ENCODE measurements at places on chromosomes 1 and 21.

- DNase-seq, result no peak
Observed at GRCh38 chr1:201544710-201545109, 5.8 kb downstream of the NAV1 start.

GRCh38 chr1:160357286-160358002 is 9.4 kb upstream of the NHLH1 start:
- DNase-seq, result no peak

- DNase-seq, result no peak
Observed at GRCh38 chr1:173545688-173546087, 57.2 kb downstream of the SLC9C2 start.

- DNase-seq, result no peak
Observed at GRCh38 chr1:221511797-221512196, 230.1 kb downstream of the DUSP10 start.

- DNase-seq, result no peak
Observed at GRCh38 chr1:111275780-111276433, 14.7 kb upstream of the CHIA start.

DNA sequence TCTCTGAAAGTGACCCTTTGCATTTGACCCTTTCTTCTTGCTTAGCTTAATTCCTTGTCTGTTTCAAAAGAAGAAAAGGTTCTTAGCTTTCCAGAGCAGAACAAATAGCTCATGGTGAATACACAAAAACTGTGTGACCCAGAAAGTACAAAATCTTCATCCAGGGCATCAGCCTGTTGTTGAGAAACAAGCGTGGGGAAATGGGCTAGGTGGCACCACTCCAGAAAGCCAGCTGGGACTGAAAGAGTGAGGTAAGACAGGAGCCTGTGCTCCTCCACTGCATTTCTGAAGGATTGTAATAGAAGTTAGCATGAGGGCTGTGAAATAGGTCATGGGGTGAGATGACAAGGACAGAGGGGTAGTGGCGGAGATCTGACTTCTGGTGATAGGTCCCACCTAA is 45.8 kb downstream of the CYP2J2 start:
- DNase-seq, result no peak

DNA sequence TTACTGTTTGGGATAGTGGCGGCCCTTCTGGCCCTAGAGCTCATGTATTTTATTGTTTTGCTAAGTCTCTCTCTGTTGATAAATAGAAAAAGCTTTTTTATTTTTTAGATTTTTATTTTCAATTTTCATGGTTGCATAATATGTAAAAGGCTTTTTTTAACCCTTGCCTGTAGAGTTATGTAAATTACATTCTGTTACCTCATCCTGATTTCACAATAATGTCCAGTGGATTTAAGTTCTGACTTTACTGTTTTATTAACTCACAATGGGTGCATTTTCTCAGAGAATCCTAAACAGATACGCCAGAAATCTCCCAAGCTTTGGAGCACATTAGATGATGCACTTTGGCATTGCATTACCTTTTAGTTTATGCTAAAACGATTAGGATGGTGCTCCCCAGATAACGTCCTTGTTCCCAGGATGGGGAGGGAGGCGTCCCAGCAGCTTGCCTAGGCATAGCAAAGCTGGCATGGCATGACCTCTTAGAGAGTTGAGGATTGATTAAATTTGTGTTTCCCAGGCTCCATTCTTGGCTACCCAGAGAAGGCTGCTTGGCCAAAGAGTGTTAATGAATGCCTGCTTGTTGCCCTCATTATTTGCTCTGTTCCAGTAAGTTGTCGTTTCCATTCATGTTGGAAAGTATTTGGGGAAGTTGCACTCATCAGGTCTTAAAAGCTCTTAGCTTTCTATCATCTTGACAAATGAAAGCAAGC is 17.1 kb downstream of the UTP25 start:
- no peak for DNase-seq

DNA sequence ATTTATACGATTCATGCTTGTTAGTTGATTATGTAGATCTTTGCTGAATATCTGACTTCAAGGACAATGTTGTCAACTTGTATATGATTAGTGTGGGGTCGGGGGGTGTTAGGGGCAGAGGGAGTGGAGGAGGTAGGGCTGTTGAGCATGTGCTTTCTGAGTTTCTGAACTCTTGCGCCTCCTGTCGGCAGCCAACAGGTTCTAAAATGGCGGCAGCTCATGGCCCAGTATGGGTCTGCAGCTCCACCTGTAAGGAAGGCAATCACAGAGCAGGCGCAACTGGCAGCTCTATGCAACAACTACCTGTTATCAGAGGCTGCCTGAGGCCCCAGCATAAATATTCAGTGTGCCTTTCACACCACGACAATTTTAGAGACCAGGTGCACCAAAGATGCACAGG is 205.8 kb upstream of the PLXNA2 start:
- no peak for DNase-seq

DNA sequence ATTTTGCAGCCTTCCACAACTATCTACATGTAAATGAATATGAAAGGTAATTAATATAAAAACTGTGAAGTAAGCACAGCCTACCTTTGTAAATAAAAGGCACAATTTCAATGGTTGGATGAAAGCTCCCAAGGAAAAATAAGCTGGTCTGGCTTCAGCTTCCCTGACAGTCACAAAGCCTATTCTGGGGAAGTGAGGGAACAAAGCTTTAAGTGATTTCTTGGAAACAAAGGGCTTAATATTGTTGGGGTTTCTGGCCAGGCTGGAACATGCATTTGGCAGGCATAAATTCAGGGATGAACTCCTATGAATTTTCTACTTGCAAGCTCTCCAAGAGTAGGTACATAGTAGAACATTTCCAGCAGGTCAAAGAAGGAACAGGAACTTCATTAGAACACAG is 17.3 kb downstream of the BCAS2 start:
- DNase-seq, result no peak

- peak; percentile 30 for DNase-seq
Observed at GRCh38 chr1:78143152-78143551, 97.4 kb downstream of the GIPC2 start.

- DNase-seq, result no peak
Observed at GRCh38 chr1:84571150-84571535, 3.1 kb downstream of the CTBS start.

GRCh38 chr1:113508364-113509164 is 118.2 kb downstream of the MAGI3 start:
- DNase-seq, result no peak

DNA sequence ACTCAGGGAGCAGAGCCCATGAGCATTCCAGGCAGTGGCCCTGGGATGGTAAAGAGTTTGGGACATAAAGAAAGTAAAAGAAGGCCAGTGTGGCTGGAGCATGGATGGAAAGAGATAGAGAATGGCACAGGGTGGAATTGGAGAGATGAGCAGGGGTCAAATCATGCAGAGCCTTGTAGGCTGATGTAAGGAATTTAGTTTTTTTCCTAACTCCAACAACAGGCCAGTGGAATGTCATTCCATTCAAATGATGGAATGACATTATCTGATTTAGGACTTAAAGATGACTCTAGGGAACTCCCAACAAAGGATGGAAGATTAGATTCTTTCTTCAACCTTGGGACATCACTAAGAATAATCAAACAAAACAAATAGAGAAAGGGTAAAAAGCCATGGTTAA is 12.8 kb upstream of the S100A2 start:
- DNase-seq, result no peak

GRCh38 chr1:23278717-23279116 is 61.4 kb upstream of the HTR1D start:
- no peak for DNase-seq

- no peak for DNase-seq
Observed at GRCh38 chr1:65952696-65953095, 160.0 kb downstream of the PDE4B start.

DNA sequence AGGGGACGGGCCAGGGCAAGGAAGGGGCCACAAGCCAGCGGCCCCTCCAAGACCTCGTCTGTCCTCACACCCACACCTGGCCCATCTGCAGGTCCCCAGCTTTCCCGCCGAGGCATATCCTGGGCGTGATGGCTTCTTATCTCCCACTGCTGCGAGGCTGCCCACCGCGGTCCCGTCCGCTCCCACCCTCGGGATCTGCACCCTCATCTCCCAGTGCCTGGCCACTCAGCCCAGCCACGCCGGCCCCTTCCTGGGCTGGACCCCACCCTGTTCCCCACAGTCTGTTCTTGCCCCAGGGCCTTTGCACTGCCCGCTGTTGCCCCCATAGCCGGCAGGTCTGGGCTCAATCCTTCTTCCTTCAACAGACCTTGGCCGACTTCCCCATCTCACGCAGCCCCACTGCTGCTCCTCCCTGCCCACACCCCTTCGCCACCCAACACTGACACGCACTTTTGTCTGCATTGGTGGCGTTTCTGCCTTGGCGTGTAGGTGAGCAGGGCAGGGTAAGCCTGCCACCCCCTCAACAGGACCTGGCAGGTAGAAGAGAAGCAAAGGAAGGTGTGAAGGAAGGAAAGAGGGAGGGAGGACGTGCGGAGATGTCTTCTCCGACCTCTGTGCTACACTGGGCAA is 4.4 kb upstream of the TTC34 start:
- DNase-seq, result no peak

DNA sequence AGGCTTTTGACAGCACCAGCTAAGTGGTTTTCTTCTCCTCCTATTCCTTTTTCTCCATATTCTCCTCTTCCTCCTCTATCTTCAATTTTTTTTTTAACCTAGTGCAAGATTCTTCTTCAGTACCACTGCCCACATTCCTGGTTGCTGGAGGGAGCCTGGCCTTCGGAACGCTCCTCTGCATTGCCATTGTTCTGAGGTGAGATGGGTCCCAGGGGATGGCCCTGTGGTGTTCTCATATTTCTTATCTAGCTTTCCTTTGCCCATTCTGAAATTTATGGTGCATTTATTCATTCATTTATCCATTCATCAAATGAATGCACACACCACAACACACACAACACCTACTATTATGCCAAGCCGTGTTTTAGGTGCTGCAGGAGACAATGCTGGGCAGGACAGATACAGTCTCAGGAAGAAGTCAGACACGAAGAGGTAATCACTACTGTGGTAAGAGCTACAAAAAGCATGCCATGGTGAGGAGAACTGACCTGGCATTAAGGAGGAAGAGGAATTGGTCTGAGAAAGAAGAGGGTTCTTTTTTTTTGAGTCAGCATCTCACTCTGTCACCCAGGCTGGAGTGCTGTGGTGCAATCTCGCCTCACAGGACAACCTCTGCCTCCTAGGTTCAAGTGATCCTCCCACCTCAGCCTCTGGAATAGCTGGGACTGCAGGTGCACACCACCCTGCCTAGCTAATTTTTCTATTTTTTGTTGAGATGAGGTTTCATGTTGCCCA is 47.5 kb upstream of the TDRD10 start:
- DNase-seq, result no peak

All from activated CD8-positive, alpha-beta T cell treated with anti-CD3 and anti-CD28 coated beads, Interleukin-2, amount 10 ng/mL, durations not matched to agents 7 days and 5 days (primary cell).